GM23338 (cell line): ENCODE measurements at places on chromosomes 1 and 21. TPM values are rescaled to one million over a fixed set of nuclear protein-coding genes. Genes with fewer than 3 reads are reported as not detected.

- H3K36me3 ChIP-seq: no peaks in the 10 kb centered on the region
- H3K4me1 ChIP-seq: peaks cover 17% of the 10 kb centered on the region
- peaks cover 44% of the 10 kb centered on the region for H3K27me3 ChIP-seq
- no peak overlapping the region for H3K27ac ChIP-seq
These were observed 859 bp downstream of the IFFO2 start for GRCh38 chr1:18955441-18956192.

Gene BEND5
- total RNA-seq: 5.7 and 6.8 TPM in 2 replicates

- H3K36me3 ChIP-seq: no peaks in the 10 kb centered on the region
- DNase-seq: peak; percentile 47
- H3K27ac ChIP-seq: no peak overlapping the region
- H3K4me1 ChIP-seq: 0 out of 2 replicates have a peak, but pooled peaks cover 5% of the 10 kb centered on the region
- no peak overlapping the region for H3K4me3 ChIP-seq
- no peaks in the 10 kb centered on the region for H3K27me3 ChIP-seq
These were observed 568.4 kb downstream of the PLA2G4A start for GRCh38 chr1:187396929-187397796.

Gene L1TD1
- 280 and 283 TPM in 2 replicates for total RNA-seq

GRCh38 chr1:7564137-7564536, 207.0 kb upstream of the VAMP3 start:
- no peak for DNase-seq
- no peaks in the 10 kb centered on the region for H3K36me3 ChIP-seq
- no peaks in the 10 kb centered on the region for H3K27me3 ChIP-seq
- H3K4me1 ChIP-seq: no peaks in the 10 kb centered on the region

- H3K27me3 ChIP-seq: no peaks in the 10 kb centered on the region
- peaks cover 41% of the 10 kb centered on the region for H3K4me1 ChIP-seq
- H3K36me3 ChIP-seq: no peaks in the 10 kb centered on the region
- no peak for DNase-seq
- no peak overlapping the region for H3K4me3 ChIP-seq
- no peak overlapping the region for H3K27ac ChIP-seq
These were observed 51.3 kb upstream of the BCL10 start for GRCh38 chr1:85327759-85328158.

DNA sequence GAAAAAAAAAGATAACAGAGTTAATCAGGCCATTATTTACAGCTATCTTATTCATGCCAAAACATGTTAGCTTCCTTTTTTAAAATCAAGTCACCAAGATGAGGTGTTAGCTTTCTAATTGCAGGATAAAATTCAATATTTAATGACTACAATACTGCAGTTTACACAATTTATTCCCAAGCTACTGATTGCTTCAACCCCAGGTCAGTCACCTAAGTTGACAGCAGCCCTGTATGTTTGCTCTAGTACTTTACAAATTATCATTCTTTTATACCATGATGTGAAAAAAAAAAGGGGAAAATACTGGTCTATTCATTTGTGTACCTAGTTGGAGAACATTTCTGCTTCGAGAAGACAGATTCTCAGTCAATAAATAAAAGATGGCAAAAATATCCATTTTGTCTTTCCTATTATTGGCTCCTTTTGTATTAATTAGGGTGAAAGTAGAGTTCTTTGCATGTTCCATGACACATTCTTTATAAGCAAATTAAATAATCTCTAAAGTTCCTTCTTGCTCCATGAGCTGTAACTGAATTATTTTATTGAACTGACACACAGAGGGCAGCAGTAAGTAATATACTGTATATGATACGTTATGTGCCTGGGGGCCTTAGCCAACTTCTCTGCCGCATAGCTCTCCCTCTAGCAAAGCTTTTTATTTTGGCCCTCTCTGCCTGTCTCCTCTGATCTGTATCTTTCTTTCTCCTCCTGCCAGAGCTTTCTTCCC, 48.0 kb downstream of the DIPK1A start:
- no peaks in the 10 kb centered on the region for H3K4me1 ChIP-seq
- no peak overlapping the region for H3K4me3 ChIP-seq
- no peaks in the 10 kb centered on the region for H3K27me3 ChIP-seq
- no peaks in the 10 kb centered on the region for H3K36me3 ChIP-seq
- no peak overlapping the region for H3K27ac ChIP-seq

DNA sequence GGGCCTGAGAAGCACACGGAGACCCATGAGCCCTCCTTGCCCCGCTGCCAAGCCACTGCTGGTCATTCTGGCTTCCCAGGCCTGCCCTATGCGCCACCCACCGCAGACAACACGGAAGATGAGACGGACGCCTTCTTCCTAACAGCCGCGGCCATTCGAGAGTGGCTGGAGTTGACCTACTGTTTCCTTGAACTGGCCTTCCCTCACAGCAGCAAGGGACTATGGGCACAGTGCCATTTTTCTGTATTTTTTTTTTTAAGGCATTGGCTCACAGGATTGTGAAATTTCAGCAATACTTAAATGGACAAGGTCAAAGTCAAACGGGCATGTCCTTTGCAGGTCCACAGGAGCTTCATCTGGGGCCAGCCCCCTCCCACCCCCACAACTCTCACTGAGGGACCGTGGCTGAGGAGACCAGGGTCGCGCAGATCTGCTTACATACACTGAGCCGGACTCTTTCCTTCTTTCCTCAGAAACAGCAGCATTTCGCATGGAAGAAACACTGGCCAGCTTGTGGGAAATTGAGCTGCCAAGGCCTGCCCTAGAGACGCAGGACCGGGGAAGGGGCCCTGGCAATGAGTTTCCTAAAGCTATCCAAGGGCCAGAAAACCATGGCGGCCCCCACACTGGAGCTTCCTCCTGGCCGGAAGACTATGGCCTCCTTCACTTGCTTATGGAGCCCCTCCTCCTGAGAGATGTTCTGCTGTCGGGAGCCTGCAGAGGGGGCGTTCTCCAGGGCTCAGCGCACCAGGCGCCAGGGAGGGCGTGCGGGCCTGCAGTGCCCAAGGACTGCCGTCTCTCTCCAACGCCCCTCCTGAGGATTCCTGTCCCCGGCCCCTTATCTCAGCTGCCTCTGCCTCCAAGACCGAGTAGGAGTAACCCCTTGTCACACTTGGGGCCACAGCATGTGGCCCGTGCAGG, 98.9 kb downstream of the PGBD5 start:
- no peaks in the 10 kb centered on the region for H3K4me1 ChIP-seq
- no peaks in the 10 kb centered on the region for H3K27me3 ChIP-seq
- H3K36me3 ChIP-seq: 0 out of 2 replicates have a peak, but pooled peaks cover 4% of the 10 kb centered on the region
- no peak overlapping the region for H3K4me3 ChIP-seq
- no peak for DNase-seq
- no peak overlapping the region for H3K27ac ChIP-seq

- peaks cover 18% of the 10 kb centered on the region for H3K4me1 ChIP-seq
- H3K36me3 ChIP-seq: no peaks in the 10 kb centered on the region
- no peak overlapping the region for H3K27ac ChIP-seq
- H3K4me3 ChIP-seq: no peak overlapping the region
- no peaks in the 10 kb centered on the region for H3K27me3 ChIP-seq
- DNase-seq: no peak
These were observed 75.7 kb upstream of the RAB4A start for GRCh38 chr1:229195246-229195645.

DNA sequence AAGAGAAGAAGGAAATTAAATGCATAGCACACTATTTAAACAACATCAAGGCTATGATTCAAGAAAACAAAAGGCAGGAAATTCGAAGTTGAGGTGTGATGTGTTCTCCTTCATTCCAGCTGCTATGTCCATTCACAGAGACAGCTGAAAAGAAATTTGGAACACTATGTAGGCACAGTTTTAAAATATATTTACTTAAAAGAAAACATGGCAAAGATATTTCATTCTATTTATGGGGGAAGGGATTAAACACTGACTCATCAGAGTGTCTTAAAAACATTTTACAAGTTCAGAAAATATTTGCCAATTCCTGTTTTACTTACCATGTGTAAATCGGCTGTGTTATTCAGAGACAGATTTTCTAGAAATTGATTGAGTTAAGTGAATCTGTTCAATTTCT, 39.4 kb upstream of the NGF start:
- H3K4me3 ChIP-seq: no peak overlapping the region
- H3K27ac ChIP-seq: no peak overlapping the region

- DNase-seq: no peak
- 0 out of 2 replicates have a peak, but pooled peaks cover 7% of the 10 kb centered on the region for H3K4me1 ChIP-seq
- no peaks in the 10 kb centered on the region for H3K36me3 ChIP-seq
- H3K4me3 ChIP-seq: no peak within 1 kb of the TSS
These were observed at the start of gene B3GALT2 for GRCh38 chr1:193185901-193186731. Gene B3GALT2 (minus strand): TSS chr1:193186613. CDS start chr1:193181562, 5,051 bp downstream.

- no peak overlapping the region for H3K4me3 ChIP-seq
- H3K4me1 ChIP-seq: no peaks in the 10 kb centered on the region
- H3K27ac ChIP-seq: no peak overlapping the region
- H3K36me3 ChIP-seq: 0 out of 2 replicates have a peak, but pooled peaks cover 3% of the 10 kb centered on the region
- DNase-seq: no peak
These were observed 190.7 kb downstream of the PTBP2 start for GRCh38 chr1:96912248-96912647.

Gene CFAP126
- not detected in 2 replicates for total RNA-seq

DNA sequence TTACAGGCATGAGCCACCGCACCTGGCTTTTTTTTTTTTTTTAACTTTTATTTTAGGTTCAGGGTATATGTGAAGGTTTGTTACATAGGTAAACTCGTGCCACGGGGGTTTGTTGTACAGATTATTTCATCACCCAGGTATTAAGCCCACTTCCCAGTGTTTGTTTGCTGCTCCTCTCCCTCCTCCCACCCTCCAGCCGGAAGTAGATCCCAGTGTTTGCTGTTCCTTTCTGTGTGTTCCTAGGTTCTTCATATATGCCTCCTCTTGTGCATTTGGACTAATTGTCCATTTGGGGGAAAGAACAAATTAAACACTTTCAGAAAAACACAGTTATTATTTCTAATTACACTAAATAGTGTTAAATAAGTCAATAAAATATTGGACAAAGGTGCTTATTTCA, 1.1 kb upstream of the SLC2A7 start:
- H3K4me1 ChIP-seq: no peaks in the 10 kb centered on the region
- no peaks in the 10 kb centered on the region for H3K36me3 ChIP-seq
- no peaks in the 10 kb centered on the region for H3K27me3 ChIP-seq
- DNase-seq: no peak
- no peak overlapping the region for H3K27ac ChIP-seq

DNA sequence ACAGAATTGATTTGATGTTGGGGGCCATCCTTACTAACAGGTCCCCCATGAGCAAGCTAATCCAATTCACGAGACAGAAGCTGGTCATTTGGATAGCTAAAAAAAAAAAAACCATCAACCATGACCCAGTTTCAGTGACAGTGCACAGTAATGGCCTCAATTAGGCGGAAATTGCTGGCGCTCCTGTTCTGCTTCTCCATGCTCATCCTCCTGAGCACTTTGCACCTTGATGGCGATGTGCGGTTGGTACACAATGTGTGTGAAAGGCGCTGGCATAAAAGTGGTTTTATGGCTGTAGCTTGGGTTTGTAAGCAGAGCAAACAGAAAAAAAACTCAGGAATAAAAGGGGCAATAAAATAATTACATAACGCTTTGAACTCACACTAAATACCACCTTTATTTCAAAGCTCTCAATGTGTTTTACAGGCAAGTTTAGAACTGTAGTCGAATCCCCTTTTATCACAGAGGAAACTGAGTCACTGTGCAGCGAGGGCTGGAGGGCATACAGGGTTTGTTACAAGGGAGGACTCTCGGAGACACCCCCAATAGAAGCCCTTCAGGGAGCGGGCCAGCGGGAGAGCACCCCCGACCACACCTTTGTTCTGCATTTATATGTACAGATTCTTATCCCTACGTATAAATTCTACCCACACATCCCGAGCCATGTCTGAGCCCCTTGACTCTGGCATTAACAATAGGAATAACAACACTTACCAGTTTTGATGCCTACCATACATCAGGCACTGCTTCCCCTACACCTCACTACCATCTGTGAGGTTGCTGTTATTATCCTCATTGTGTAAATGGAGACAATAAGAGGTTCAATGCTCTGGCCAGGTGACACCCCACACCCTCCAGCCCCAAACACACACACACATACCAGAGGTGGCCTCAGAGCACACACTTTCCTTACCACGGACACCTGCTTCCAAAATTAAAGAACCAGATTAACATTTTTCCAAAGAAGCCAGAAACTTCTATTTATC, 213.5 kb upstream of the IRF2BP2 start:
- no peaks in the 10 kb centered on the region for H3K4me1 ChIP-seq
- H3K27ac ChIP-seq: no peak overlapping the region

DNA sequence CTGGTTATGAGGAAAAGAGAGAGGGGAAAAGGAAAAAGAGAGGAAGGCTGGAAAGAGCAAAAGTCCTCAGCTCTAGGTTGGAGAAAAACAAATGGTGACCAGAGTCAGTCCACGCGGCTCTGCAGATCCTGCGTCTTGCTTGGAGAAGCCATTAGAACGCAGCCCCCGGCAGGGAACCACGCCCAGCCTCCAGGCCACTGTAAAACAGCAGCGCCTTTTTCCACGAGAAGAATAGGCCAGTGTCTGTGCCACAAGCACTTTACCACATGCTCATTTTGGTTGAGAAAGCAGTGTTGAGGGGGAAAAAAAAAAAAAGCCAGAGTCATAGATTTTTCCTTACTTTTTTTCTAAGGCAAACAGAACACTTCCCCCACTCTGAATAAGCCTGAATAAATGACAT, 846.9 kb upstream of the ADAMTS5 start:
- H3K4me3 ChIP-seq: no peak overlapping the region
- peaks cover 3% of the 10 kb centered on the region; the same call in 1 of the 2 replicates for H3K4me1 ChIP-seq
- H3K27ac ChIP-seq: no peak overlapping the region
- DNase-seq: peak; percentile 8
- no peaks in the 10 kb centered on the region for H3K36me3 ChIP-seq

Gene FYB2
- not detected in 2 replicates for total RNA-seq

Gene PATJ
- total RNA-seq: 43.0 and 68.4 TPM in 2 replicates

GRCh38 chr1:230174041-230174440, 107.0 kb downstream of the GALNT2 start:
- H3K36me3 ChIP-seq: no peaks in the 10 kb centered on the region
- peaks cover 30% of the 10 kb centered on the region for H3K4me1 ChIP-seq
- H3K4me3 ChIP-seq: no peak overlapping the region

- H3K4me3 ChIP-seq: peak overlapping the region; percentile 81
- H3K27me3 ChIP-seq: peaks cover 39% of the 10 kb centered on the region
- DNase-seq: no peak
- no peaks in the 10 kb centered on the region for H3K36me3 ChIP-seq
These were observed 4.3 kb upstream of the CCN1 start for GRCh38 chr1:85576266-85576641.

Gene RIPPLY3
- 2.5 and 2.6 TPM in 2 replicates for total RNA-seq

DNA sequence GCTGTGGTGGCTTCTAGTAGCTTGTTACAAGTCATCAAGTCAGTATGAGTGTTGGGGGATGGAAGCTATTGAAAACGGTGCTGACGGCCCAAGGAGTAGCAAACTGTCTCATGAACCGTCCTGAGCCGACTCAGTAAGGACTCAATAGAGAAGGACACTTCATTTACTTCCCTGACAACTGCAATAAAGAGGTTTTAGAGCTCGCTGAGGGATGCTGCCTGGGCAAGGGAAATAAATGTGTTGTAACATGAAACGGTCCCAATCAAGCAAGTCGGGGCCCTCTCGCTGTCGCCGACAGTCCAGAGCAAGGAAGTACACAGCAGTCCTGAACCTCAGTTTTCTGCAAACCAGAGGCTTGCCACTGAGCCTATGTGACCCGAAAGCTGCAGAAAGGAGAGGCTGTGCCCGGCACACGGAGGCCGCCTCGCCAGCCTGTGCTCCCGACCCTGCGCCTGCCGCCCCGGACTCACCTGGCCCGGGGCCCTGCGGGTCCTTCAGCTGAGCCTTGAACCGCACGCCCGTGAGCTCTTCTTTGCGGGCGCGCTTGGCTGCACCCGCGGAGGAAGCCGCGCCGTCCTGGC, 423 bp downstream of the URB1 start:
- H3K36me3 ChIP-seq: 0 out of 2 replicates have a peak, but pooled peaks cover 10% of the 10 kb centered on the region
- DNase-seq: no peak
- H3K4me3 ChIP-seq: peak overlapping the region; percentile 98
- peaks cover 24% of the 10 kb centered on the region for H3K4me1 ChIP-seq
- no peaks in the 10 kb centered on the region for H3K27me3 ChIP-seq

Gene SLC6A9
- total RNA-seq: 14.6 and 20.0 TPM in 2 replicates

Gene EPRS1
- total RNA-seq: 115 and 133 TPM in 2 replicates
